ENCODE measurements at places on chromosomes 2 and 18. TPM values are rescaled to one million over a fixed set of nuclear protein-coding genes. Genes with fewer than 3 reads are reported as not detected.

DNA sequence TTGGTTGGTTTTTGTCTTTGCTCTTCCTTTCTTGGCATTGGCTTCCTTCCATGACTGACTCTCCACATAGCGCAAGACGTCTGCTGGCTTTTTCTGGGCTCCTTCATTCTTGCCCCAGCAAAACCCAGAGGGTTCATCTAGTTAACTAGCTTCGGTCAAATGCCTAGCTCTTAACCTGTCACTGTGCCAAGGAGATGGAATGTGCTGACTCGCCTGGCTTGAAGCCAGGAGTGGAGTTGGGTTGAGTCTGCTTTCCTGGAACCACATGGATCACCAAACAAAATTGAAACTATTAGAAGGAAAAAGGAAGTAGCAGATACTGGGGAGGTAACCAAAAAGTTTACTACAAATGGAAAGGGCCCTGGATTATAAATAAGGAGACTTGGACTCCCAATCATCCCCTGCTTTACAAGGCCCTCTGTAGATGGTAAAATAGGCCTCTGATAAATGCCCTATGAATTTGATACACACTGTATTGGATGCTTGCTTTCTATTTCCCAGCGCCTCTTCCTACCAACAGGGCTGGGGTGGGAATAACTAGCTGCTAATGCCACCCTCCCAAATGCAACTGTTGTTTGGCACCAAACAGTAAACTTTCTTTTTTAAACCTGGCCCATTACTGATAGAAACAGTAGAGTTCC, 11.3 kb downstream of the MALT1 start:
- peak; percentile 47 for DNase-seq

DNA sequence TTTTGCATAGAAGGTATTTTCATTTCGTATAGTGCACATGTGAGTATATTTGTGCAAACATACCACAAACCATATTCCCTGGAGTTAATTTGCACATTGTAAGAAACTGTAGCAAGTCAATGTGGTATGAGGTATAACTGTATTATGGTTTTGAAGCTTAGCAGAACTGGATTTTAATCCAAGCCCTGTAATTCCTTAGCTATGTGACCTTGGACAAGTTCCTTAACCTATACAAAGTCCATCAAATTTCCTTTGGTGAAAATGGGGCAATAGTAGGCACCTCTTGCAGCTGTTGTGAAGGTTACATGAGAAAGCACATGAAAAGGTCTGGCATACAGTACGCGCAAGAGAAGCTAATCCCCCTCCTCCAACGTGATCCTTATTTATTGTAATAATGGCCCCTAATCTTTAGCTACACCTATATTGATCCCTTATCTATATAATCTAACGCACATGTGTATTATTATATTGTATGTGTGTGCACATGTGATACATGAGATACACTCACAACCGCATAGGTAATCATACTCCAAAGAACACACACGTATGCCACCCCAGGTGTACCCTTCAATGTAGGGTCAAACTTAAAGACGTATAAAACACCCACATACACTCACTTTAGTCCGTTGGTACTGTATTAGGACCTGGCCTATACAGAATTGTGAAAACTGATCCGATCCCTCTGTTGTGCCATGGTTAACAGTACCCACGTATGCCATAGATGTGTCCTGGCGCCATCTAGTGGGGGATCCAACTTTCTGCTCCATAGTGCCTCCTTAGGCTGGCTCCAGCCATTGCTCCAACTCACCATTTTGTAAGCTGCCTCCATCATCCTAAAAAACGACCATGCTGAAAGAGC, 402.9 kb upstream of the SLC14A2 start:
- peak; percentile 45 for DNase-seq

- DNase-seq, result no peak
These were observed 33.0 kb upstream of the GREB1 start for GRCh38 chr2:11500702-11501303.

GRCh38 chr2:85672456-85672855, 4.5 kb upstream of the SFTPB start:
- no peak for DNase-seq

LINC00305 gene
- 7.0 TPM for polyA plus RNA-seq

Measured in left renal pelvis (tissue), 4 donors.